ENCODE measurements at places on chromosomes 12 and 14. TPM values are rescaled to one million over a fixed set of nuclear protein-coding genes. Genes with fewer than 3 reads are reported as not detected.

DNA sequence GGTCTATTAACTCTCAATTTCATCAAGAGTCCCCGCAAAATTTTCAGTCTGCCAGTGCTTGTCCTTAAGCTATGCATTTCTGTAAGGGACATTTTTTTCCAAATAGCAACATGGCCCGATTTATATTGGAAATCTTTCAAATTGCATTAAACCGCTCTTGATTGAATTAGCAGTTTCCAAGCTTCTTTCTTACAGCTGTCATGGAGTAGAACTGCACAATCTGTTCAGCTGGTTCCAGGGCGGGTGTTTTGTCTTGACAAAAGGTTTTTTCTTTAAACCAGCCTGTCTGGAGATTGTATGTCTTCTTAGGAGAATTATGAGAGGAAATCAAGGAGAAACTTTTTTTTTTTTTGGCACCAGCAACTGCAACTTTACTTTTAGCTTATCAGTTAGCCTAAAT, 185.8 kb downstream of the ALG10B start:
- DNase-seq, result no peak

GRCh38 chr12:78970041-78970440, 105.5 kb downstream of the SYT1 start:
- no peak for DNase-seq

- no peak for DNase-seq
Measured at GRCh38 chr14:67270145-67270753, 29.0 kb downstream of the PALS1 start.

DNA sequence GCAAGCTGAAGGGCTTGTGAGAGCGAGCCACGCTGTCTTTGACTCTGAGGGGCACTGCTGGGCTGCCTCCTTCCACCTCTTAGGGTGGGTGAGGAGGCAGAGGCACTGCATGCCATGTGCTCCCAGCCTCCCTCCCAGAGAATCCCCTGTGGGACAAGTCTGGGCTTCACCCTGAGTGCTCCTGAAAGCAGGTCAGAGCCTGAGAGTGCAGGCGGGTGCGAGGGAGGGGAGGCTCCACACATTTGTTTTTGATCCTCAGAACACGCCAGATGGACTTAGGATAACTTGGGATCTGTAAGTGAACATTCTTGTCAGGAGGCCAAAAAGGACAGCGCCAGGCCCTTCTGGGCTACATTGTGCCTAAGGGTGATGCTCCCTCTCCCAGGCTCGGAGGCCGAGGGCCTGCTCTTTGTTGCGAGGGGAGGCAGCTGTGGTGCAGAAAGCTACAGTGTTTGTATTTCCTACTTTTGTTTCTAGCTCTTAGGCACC, 155.4 kb downstream of the TMX1 start:
- no peak for DNase-seq

Gene ARG2
- polyA plus RNA-seq, result 2.3 TPM

- DNase-seq, result no peak
Measured at GRCh38 chr12:31371256-31371620, 45.3 kb upstream of the SINHCAF start.

Gene SMARCC2
- polyA plus RNA-seq, result 53.8 TPM

Gene PCED1B
- polyA plus RNA-seq, result 0.47 TPM

DNA sequence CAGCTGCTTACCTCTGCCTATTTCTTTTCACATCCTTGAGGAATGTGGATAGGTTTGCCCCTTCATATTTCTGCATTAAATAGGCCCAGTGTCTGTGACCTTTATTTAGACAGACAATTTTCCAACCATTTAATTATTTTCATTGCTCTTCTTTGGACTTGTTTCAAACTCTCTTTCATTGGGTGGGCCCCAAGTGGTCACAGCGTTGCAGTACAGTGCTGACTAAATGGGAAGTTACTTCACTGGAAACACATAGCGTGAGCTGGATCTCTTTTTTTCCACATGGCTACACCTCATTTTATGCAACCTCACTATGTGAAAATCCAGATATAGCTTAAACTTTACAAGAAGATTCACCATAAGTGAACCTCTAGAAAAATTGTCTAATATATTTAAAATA, 438.9 kb downstream of the ADAMTS20 start:
- DNase-seq, result peak; percentile 60

- no peak for DNase-seq
Measured at GRCh38 chr12:62879691-62880090, 55.3 kb downstream of the PPM1H start.

Gene KRT5
- polyA plus RNA-seq, result 0.24 TPM

GRCh38 chr12:104023710-104024109, 26.3 kb downstream of the GLT8D2 start:
- DNase-seq, result no peak

Gene ADSS1
- polyA plus RNA-seq, result 82.3 TPM

DNA sequence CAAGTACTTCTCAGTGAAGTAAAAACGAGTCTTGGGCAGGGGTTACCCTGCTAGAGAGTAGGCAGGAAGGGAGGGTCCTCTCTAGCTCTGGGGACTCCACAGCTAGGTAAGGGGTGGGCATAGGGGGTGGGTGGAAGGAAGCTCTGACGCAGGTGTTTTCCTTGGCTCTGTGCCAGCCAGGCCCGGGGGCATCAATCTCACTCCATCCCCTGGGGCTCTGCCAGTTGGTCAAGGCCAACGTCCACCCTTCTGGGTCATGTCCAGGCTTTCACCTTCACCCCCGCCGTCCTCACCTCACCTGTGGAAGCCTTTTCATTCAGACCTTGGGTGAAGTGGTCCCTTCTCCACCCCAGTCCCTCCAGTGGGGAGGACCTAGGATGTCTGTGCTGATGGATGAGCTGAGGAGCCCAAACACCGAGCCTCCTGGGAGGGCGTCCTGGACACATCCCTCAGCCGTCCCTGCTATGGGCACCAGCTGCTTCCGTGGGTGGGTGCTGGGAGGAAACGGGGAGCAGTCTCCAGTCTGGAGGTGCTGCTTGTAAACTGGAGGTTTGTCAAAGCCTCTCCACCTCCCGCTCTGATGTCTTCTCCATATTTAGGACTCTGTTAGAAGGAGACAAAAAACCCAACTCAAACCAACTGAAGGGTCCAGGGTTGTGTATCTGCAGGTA, 71.5 kb upstream of the SFSWAP start:
- no peak for DNase-seq

DNA sequence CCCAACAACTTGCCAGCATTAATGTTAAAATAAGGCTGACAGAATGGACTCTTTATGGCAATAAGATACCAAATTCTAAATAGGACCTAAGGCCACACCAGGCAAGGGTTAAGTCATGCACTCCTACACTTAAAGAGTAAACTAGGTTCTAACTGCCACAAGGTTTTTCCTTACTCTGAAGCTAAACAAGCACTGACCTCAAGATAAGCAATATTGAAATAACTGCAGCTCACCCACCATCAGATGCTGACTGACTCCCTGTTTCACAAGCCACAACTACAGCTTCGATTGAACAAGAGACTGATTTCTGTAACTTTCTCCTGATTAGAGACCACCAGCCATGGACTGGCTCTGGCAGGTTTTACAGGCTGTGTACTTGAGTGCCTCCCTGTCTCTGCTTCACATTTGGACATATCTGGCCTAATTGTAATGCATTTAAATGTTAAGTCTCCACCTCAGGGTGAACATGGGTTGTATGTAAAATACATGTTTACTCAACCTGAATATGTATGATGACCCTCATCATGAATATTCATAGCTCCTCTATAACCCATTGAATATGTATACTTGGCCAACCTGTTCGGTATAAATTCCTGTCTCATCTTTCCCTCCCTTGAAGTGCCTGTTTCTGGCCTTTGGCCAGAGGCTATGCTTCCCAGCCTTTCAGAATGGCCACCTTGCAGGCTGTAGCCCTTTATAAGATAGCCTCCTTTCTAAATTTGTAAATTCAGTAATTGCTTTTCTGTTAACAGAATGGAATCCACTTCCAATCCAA, 70.5 kb upstream of the DAAM1 start:
- DNase-seq, result no peak

DNA sequence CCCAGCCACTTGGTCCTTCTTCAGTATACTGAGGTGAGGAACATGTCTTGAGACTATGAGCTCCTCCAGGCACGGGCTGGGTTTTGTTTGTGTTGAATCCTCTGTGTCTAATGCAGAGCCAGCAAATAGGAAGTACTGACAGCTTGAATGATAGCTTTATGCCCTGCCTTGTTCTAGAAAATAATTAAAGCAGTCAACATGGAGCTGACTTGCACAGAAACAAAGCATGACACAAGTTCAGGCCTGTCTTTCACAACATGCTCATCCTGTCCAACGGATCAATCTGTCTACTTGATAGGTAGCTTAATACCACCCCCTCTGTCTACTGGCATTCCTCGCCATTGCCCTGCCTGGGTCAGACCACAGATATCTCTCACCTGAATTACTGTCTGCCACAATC, 140.9 kb downstream of the ESRRB start:
- DNase-seq, result no peak

Gene SLC6A12
- 0.90 TPM for polyA plus RNA-seq

Gene KRT74
- polyA plus RNA-seq, result not detected

GRCh38 chr12:71407732-71408131, 31.9 kb upstream of the LGR5 start:
- DNase-seq, result no peak

DNA sequence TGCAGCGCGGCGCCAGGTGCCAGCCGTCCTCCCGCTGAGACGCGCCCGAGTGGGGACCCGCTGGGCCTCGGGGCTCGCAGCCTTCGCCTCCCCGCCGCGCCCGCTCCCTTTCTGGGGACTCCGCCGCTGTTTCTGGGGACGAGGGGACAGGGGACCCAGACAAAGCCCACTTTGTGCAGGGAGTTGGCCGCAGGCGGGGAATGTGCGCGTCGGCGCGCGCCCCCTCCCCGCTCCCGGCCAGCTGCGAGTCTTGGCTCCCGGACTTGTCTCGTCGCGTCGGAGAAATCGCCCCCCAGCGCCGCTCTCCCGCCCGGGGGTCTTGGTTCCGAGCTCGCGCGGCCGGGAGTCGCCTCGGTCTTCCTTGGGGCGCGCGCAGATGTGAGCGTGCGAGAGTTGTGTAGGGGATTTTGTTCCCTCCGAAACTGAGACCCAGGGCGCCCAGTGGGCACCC, 717 bp downstream of the VASH1 start:
- no peak for DNase-seq

DNA sequence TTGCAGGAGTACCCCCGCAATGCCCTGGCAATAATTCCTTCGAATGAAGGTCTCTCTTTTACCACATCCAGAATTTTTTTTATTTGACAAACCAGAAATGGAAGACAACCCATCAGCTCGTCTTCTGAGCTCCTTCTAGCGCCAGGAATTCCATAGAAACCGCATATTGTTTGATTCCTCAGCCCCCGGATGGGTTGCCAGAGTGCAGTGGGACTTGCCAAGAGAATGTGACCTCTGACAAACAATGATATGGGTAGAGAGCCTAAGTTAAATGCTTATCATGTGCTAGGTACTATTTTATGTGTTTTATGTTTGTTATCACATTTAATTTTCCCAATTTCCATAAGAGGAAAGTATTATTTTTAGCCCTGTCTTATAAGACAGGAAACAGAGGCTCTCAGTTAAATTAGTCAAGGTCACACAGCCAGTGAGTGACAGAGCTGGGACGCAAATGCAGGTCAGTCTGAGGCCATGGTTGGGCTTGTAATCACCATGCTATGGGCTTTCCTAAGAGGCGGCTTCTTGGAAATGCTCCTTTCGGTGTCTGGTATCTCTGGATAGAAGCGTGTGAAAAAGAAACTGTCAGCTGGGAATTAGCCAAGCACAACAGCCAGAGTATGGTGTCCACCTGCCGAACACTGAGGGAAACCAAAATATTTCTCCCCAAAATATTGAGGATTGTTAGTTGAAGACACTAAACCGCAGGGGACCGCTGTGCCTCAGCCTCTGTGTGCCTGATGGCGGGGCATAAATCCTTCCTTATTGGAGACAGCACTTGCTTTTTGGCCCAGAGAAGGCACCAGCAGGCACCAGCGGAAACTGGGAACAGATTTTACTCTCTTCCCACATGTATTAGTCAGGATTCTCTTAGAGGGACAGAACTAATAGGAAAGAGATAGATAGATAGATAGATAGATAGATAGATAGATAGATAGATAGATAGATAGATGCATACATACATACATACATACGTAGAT, 29.4 kb upstream of the ETFBKMT start:
- DNase-seq, result no peak

DNA sequence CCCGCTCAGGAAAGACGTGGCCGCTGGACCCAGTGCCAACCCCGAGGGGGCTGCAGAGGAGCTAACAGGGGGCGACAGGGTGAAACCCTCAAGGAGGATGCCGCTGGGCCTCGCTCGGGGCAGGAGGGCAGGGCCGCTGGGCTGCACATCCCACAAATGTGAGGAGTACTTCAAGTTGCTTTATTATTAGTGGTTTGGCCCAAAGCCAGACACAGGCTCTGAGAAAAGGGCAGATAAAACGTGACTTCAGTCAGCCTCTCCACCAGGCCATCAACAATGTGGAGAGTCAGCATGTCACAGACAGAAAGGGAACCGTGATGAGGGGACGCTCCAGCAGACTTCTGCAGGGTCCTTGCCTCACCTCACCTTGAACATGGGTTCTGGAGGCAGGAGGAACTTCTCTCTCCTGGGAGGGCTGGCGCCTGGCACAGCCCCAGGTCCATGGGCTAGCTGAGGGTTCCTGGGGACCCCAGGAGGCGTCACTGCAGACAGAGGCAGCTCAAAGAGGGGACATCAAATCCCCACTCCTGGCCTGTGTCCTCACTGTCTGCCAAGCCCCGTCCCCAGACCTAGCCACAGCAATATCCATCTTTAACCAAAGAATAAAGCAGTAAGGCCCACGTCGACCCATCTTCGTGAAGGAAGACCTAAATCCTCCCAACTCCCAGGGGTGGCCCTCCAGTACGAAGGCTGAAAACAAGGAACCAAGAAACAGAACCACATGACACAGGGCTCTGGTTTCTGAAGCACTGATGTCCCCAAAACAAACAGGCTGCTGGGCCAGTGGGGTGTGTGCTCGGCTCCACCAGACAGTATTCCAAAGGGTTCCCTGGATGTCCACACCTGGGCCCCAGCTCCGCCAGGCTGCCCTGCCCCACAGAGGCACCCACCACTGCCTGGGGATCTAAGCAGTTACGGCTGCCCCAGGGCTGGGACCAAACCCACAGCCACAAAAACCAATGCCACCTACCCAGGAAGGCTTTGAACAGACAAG, 35.1 kb downstream of the CCDC85C start:
- no peak for DNase-seq

GRCh38 chr14:90114554-90114953, 52.8 kb downstream of the KCNK13 start:
- DNase-seq, result no peak

DNA sequence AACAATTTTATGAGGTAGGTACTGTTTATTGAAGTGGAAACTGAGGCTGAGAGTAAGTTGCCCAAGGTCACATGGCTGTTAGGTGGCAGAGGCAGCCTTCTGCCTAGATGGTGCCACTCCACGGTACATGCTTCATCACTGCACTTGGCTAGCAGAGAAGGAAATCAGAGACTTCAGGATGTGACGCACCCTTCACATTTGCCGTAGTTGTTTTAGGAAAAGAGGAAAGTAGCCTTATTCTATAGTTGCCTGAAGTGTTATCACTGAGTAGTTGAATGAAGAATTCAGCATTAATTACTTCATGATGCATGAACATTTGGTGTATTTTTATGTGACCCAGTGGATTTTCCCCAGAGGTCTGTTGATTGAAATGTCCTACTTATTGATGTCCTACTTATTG, 55.7 kb downstream of the ERC1 start:
- DNase-seq, result no peak
